D341Med (cell line): ENCODE measurements at places on chromosomes 3 and 15.

DNA sequence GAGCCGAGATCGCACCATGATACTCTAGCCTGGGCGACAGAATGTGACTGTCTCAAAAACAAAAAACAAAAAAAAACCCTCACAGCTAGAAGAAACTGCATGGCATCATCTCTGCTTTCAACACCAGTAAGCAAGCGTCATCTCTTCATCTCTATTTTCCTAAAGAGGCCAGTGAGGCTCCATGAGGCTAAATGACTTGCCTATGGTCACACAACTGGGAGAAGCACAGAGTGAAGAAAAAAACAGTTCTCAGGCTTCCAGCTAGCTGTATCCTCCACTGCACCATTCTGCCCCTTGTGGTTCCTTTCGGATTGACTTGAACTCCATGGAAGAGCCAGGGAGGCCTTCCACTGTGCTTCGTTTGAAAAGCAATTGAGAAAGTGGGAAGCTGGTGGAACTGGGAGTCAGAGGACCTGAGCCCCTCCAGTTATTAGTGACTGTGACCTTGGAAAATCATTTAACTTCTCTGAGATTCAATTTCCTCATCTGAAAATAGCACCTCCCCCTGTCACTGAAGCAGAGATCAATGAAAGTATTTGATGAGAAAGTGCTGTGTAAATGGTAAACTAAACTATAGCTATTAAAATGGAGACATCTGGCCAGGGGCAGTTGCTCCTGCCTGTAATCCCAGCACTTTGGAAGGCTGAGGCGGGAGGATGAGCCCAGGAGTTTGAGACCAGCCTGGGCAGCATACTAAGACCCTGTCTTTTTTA is 32.1 kb upstream of the DENND4A start:
- peak; percentile 75 for DNase-seq

- DNase-seq = no peak
Observed at GRCh38 chr3:119632216-119632615, 28.2 kb downstream of the POPDC2 start.

GRCh38 chr3:52777959-52778805 is 783 bp downstream of the ITIH1 start:
- DNase-seq = no peak

DNA sequence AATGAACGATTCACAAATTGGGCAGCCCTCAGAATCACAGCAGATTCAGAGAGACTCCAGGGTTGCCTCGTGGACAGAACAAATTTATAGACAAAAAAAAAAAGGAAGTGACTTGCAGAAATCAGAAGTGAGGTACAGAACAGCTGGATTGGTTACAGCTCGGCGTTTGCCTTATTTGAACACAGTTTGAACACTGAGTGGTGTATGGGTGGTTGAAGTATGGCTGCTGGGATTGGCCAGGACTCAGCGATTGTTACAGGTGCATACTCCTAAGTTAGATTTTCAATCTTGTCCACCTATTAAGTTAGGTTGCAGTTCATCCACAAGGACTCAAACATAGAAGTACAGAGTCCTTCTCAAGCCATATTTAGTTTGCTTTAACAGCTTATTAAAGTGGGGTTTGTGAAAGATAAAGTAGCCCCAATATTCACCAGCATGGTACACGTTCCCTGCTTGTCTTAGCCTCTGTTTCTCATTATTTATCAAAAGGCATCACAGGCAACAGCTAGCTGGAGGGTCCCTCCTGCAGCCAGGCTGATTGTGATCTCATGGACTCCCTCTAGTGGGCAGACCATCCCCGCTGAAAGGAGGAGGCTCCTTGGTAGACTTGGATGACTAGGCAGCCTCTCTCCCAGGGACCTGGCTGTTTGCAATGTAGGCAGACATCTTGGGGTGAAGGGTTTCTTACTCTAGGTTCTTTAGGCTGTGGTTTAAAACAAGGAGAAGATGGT is 17.6 kb upstream of the ALDH1L1 start:
- DNase-seq = peak; percentile 65

- DNase-seq = peak; percentile 30
Observed at GRCh38 chr3:169453256-169454059, 210.1 kb downstream of the MECOM start.

- peak; percentile 14 for DNase-seq
Observed at GRCh38 chr3:69052472-69052898, 352 bp upstream of the TMF1 start.

DNA sequence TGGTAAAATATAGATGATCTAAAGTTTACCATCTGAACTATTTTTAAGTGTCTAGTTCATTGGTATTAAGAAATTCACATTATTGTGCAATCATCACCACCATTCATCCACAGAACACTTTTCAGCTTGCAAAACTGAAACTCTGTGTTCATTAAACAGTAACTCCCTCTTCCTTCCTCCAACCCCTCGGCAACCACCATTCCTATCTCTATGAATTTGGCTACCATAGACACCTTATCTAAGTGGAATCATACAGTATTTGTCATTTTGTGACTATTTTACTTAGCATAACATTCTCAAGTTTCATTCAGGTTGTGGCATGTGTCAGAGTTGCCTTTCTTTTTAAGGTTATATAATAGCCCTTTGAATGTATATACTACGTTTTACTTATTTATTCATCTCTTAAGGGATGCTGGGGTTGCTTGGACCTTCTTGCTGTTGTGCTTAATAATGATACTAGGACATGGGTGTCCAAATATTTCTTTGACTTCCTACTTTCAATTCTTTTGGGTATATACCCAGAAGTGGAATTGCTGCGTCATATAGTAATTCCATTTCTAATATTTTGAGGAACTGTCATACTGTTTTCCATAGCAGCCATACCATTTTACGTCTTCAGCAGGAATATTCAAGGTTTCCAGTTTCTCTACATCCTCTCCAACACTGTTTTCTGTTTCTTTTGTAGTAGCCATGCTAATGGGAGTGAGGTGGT is 20.9 kb downstream of the KAT2B start:
- DNase-seq = no peak

DNA sequence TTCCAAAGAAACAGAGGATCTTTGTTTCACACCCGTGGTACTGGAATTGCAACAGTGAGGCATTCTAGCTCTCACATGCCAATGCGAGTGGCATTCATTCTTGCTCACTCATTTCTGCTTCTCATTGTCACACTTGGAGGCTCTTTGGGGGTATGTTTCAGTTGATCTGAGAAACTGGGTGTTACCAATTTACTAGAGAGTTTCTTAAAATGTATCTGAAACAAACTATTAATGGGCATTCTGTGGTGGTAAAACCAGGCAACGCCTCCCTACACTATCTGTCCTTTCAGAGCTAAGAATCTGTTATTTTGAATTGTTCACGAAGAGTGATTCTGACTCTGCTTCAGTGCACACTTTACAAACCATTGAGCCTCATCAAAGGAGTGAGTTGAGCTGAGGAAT is 140.6 kb upstream of the BHLHE40 start:
- DNase-seq = no peak

DNA sequence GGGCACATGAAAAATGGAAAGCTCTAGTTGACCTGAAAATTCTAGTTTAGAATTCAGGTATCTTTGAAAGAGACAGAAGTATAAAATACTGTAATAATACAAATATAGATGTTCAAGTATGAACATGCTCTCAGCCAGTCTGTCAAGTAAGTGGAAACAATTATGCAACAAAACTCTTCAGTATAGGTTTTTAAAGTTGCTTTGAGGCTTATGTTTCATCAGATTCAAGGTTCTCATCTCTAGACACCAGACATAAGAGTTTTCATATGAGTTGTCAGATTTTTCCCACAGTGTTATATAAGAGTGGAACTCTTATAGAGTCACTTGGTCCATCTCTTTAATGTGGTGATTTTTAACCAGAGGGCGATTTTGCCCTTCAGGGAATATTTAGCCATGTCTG is 22.0 kb downstream of the CMSS1 start:
- no peak for DNase-seq

DNA sequence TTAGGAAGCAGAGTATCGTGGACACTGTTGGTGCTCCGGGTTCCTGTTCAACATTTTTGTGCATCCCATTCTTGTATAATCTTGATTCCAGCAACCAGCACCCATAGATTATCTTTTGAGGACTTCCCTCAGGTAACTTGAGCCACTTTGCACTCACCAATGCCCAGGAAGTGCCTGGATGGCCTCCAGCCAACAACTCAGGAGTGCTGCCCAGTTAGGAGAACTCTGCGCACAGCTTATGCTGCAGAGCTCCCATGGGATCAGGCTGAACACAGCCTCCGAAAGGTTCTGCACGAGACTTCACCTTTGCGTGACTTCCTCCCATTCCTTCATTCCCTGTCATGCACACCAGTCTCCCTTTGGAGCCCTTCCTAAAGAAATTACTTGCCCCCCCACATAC is 64.3 kb upstream of the LRRN1 start:
- DNase-seq = no peak

DNA sequence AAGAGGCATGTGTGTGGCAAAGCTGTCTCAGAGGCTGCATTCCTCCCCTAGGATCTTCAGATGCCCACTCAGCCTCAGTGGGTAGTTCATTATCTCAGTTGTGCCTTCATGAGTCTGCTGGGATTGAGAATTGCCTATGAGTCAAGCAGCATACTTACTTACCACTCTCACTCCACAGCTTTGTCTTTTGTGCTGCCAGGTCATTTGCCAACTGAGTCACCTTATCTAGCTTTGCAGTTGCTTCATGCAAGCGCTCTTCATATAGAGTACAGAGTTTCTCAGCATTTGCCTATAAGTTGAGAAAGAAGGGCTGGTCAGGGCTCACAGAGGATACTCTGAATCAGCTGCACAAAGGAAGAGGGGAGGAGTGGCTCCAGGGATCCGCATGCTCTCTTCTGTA is 89.5 kb downstream of the MYH15 start:
- no peak for DNase-seq

- DNase-seq = no peak
Observed at GRCh38 chr3:44920081-44920480, 45.7 kb downstream of the TGM4 start.

DNA sequence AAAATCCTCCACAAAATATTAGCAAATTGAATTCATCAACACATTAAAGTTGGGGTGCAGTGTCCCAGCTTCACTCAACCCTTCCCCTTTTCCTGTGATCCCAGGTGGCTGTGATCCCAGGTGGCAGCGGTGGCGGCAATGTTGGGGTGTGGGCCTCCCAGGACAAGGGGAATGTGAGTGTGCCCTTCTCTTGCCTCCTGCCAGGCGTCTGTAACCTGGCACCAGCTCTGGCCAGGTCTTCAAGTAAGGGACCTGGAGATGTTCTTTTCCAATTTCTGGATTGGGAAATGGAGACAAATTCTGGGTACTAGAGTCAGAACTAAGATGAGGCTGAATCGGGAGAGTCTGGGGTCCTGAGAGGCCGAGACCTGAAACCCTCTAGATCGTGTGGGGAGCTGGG is 20.1 kb downstream of the GOLGA6A start:
- no peak for DNase-seq

DNA sequence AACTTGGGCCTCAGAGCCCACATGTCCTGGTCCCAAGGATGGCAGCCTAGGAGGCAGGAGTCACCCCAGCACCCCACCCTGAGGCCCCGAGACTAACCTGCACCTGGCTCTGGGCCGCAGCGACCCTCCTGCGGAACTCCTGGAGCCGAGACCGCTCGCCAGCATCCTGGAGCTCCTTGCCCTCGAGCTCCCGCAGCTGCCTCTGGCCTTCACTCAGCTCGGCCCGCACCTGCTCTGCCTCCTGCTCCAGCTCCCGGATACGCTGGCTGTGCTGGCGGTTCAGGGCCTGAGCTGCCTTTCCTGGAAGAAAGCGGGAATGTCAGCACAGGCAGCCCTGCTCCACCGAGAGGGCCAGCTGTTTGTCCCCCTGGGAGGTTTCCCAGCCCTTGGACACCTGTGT is 13.2 kb downstream of the KIF7 start:
- peak; percentile 23 for DNase-seq

DNA sequence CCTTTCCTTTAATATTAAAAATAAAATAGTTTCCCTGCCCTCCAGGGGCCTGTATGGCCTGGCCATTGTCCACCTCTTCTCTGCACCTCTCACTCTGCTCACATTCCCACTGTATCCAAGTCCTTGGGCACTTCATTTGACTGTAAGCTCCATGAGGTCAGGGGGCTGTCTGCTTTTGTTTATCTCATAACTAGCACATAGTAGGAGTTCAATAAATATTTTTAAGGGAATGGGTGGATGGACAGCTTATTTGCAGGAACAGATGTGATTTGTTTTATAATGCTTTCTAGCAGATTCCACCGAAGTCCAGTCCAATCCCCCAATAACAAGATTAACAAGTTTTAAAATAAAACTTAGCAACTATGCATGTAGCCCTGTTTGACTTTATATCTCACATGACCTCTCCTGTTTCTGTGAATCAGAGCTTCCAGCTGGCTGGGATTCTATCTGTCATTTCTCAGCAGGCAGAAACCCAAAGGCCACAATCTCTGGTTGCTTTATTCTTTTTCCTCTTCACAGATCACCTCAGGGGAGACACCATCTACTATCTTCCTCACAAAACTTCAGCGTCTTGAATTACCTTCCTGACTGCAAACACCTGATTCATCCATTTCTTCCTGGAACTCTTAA is 123.0 kb upstream of the NR2F2 start:
- DNase-seq = no peak

- DNase-seq = no peak
Observed at GRCh38 chr3:125123451-125124305, 67.9 kb upstream of the HEG1 start.

DNA sequence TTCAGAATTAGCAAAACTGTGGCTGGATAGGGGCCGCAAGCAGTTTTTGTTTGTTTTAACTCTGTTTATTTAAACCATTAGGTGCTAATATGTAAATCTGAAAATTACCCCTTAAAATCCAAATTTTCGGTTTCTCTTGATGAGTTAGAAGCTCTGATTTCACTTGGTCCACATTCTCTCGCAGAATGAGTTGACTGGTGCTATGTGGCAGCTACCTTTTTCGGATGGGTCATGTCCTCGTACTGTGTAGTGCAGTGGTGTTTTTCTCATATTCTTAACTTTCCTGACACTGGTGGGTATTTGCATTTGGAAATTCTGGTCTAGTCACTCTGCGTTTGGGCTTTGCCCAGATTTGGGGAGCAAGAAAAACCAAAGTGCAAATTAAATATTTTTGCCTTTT is 87.1 kb downstream of the DIPK2A start:
- DNase-seq = no peak

GRCh38 chr3:105448338-105448982 is 81.8 kb downstream of the ALCAM start:
- no peak for DNase-seq

DNA sequence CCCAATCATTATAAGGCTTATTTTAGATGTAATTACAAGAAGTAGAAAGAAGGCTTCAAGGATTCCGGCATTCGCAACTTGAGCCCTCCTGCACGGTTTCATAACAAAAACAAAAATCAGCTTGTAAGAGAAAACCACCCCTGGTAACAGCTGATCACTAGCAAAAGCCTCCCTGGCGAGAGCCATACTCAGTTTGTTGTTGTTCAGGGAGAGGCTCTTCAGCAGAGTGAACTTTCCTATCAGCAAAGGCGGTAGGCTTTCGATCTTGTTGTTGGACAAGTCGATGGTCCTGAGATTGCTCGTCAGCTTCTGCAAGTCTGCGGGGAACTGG is 710 bp downstream of the LRRC57 start:
- no peak for DNase-seq

DNA sequence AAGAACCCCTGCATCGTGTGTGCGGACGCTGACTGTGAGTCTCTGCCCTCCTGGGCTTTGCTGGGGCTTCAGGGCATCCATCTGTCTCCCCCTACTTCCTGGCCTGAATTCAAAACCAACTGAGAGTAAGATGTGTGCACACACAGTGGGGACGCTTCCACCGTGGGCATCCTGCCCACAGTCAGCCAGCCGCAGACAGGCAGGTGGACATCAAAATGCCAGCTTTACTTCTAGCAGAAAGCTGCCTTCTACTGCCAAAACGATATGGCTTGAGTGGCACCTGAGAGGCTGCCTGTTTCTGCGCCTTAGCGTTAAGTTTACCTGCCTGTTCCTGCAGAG is 18.5 kb downstream of the ALDH1A3 start:
- DNase-seq = no peak
